ENCODE measurements at places on chromosomes 7 and 10.

- DNase-seq = peak; percentile 27
These were observed 152.9 kb downstream of the SNX10 start for GRCh38 chr7:26444555-26444954.

- no peak for DNase-seq
These were observed 144.4 kb downstream of the ZMYND11 start for GRCh38 chr10:279655-280054.

DNA sequence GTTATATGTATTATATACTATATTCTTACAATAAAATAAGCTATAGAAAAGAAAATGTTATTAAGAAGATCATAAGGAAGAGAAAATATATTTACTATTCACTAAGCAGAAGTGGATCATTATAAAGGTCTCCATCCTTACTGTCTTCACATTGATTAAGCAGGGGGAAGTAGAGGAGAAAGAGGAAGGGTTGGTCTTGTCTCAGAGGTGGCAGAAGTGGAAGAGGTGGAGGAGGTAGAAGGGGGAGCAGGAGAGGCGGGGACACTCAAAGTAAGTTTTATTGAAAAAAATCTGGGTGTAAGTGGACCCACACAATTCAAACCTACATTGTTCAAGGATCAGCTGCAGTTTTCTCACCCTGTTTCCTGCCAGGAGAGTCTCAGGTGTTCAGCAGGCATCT, 28.9 kb upstream of the ERCC6 start:
- no peak for DNase-seq

DNA sequence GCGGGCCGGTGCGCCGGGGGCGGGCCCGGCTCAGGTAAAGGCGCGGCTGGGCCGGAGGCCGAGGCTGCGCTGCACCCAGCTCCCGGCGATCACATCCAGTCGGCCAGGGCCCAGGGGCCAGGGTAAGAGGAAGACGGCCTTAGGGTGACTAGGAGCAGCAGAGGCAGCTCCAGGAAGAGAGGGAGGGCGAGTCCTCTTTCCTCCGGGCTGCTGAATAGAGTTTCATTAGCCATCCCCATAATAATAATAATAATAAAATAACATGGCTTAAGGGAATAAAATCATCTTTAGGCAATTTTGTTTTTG, 44.8 kb upstream of the CDK1 start:
- no peak for DNase-seq

DNA sequence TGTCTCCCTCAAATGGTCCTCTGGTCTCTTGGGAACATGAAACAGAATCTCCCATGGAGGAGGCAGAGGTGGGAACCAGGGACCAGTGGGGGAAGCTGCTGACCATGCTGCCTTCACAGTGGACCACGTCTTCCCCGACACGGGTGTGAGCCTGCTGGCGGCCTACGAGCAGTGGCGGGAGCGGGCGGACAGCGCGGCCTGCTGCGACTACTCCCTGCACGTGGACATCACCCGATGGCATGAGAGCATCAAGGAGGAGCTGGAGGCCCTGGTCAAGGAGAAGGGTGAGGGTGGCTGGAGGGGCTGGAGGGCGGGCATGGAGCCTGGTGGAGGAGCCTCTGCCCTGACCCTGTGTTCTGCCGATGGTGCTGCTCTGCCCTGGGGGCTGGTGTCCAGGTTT, 8.0 kb downstream of the DPYSL4 start:
- DNase-seq = no peak

GRCh38 chr10:28214219-28214618, 88.6 kb downstream of the MPP7 start:
- DNase-seq = no peak

DNA sequence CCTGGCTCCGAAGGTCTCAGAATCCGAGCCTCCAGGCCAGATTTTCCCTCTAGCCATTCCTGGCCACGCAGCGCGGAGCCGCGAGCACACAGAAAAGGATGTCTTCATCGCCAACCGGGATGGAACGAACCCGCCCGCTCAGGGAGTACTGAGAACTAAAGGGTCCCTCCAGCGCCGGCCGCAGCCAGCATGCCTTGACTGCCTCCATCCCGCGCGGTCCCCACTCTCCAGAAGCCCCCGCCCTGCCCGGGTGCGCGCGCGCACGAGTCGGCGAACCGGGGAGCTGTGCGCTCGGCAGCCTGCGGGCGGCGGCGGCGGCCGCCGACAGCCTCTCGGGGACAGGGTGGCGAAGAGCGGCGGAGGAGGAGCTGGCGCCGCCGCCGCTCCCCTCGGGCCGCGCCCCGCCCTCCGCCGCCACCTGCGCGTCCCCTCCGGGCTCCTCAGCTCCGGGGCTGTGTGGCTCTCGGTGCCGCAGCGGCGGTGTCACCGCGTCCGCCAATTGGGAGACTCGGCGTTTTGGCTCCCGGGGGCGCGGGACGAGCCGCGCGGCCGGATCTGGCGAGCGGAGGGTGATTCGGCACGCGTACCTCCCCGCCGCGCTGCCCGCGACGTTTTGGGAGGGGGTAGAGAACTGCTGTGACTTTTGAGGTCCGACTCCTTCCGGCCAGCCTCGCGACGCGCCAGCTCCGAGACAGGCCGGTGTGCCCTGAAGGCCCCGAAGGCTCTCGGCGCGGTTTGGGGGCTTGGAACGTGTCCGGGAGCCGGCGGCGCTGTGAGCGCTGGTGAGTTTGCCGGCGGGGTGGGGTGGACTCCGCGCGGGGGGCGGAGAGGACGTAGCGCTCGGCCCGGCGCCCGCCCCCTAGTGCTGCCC, 453 bp upstream of the GALNT17 start:
- peak; percentile 80 for DNase-seq

DNA sequence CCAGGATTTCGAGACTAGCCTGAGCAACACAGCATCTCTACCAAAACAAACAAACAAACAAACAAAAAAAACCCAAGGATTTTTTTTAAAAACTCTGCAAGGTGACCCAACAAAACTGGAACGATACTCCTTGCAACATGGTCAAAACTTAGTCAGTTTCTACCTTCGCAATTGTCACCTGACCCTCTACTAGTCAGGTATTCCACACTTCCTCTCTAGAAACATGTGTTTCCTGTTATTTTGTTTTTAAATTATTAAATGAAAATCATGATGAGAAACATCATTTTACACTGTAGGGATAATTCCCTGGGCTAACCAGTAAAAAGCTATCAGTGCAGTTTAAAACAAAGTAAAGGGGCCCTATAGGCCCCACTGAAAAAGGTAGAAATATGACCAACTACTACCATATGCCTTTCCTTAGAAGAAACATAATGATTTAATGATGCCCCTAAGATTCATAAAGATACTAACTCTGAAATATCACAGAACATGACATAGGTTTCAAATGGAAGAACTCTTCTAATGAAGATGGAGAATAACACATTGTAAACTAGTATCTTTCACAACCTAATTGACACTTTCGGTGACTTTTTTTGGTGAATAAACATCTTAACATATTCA, 8.7 kb downstream of the BRAF start:
- no peak for DNase-seq

- no peak for DNase-seq
These were observed 41.9 kb upstream of the NXPH1 start for GRCh38 chr7:8391353-8392062.

DNA sequence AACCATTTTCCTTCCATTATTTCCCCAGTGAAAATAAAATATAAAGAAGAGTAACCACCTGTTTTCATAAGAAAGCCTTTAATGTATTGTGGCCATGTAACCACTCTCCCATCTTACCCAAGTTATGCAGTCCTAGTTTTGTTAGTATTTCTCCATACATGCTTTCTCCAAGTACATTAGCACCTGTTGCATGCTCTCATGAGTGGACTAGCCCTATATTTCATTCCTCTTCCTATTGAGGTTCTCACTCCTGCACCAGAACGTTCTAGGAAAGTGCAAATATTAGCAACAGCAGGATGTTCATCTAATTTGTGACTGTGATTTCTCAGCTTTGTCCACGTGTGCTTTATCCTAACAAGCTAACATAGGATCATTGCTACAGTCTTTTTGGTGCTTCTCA, 155.1 kb upstream of the NPVF start:
- no peak for DNase-seq

DNA sequence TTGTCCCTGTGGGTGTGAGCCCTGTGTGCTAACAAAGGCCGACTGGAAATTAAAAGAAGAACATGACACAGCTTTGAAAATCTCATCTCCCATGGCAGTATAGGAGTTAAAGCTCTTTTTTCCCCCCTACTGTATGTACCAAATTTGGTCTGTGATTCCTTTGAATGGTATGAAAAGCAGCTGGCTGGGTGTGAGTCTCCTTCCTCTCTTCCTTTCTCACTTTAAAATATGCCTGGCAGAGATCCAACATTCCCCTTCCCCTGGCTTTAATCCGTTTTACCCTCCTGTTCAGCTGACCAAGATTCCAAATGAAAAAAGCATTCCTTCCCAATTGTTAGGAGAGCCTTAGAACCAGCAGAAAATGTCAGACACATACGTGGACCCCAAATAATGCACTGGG, 225.0 kb upstream of the CELF2 start:
- DNase-seq = no peak

DNA sequence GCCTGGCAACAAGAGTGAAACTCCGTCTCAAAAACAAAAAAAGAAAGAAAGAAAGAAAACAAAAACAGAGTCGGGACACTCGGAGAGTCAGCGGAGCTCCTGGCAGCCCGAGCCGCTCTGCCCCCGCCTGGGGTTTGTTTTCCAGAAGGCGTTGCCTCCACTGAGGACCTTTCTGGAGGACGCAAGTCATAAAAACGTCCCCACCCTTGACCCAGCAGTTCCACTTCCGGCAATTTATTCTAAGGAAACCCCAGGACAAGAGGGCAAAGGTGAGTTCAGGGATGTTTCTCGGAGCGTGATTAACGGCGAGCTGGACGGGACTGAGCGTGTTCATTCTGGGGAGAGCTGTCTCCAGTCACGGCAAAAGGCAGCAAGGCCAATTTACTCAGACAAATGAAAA, 27.0 kb upstream of the SUN1 start:
- no peak for DNase-seq

- DNase-seq = no peak
These were observed 13.4 kb downstream of the EBF3 start for GRCh38 chr10:129950676-129951075.

DNA sequence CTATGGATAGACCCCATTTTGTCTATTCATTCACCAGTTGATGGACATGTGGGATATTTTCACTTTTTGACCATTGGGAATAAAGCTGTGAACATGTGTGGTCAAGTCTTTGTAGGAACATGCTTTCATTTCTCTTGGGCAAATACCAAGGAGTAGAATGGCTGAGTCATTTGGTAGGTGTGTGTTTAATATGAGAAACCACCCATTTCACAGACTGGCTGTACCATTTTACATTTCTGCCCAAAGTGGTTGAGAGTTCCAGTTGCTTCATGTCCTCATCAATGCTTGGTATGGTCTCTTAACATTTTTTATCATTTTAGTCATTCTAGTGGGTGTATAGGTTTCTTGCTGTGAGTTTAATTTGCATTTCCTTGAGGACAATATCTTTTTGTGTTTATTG, 124.9 kb upstream of the RHEB start:
- DNase-seq = no peak

DNA sequence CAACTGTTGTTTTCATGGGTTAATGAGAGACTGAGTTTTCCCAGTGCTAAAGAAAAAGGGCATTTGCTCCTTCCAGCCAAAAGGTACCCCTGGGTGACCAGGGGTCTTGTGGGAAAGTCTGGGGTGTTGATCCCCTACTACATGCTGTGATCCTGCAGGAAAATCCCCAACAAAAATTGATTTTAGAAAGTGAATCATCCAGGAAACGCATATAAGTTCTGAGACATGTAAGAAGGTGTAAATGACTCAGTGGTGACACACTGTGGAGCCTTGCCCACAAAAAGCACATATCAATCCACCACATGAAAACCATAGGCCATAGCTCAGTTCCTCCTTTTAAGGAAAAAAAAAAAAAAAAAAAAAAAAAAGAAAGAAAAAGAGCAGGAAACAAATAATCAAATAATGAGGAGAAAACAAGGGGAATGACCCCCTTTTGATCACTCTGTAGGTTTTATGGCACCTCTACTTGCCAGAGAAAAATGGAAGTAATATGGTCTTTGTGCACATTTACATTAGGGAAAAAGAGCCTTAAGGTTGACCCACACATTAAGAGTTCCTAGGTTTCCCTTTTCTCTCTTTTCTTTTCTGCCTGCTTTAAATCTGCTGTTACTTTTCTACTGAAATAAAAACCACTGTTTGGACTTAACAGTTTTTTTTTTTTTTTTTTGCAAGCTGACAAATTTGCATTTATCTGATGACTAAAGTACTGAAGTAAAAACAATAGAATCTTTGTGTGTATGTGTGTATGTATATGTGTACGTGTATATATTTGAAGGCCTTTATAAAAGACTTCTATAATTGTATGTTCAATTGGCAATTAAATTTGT, 386.0 kb downstream of the KIF20B start:
- DNase-seq = no peak

DNA sequence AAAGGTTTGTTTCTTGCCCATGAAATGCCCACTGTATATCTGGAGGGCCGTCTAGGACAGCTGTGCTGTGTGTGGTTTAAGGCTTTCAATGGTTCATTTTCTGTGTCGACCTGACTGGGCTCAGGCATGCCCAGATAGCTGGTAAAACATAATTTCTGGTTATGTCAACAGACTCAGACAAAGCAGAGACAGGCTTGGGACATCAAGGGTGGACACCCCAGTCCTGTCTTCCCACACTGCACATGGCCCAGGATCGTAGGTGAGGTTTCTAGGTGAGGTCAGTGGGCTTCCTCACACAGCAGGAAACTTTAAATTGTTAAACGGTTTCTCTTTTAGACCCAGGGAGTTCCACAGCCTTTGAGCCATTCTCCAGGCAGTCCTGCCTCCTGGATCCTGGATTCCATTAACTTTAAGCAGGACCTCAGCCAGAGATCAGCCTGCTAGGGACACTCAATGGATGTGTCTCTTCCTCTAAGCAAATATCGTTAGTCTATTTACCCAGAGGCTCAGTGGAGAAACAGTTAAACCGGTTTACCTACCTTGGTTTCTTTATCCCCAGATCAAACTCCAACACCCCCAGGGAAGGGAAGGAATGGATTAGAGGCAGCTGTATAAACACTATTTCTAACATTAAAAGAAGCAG, 66.4 kb downstream of the ST8SIA6 start:
- peak; percentile 14 for DNase-seq

GRCh38 chr7:73715648-73716317, 3.7 kb downstream of the STX1A start:
- DNase-seq = peak; percentile 98

GRCh38 chr7:1709281-1709680, 39.2 kb downstream of the ELFN1 start:
- DNase-seq = no peak

DNA sequence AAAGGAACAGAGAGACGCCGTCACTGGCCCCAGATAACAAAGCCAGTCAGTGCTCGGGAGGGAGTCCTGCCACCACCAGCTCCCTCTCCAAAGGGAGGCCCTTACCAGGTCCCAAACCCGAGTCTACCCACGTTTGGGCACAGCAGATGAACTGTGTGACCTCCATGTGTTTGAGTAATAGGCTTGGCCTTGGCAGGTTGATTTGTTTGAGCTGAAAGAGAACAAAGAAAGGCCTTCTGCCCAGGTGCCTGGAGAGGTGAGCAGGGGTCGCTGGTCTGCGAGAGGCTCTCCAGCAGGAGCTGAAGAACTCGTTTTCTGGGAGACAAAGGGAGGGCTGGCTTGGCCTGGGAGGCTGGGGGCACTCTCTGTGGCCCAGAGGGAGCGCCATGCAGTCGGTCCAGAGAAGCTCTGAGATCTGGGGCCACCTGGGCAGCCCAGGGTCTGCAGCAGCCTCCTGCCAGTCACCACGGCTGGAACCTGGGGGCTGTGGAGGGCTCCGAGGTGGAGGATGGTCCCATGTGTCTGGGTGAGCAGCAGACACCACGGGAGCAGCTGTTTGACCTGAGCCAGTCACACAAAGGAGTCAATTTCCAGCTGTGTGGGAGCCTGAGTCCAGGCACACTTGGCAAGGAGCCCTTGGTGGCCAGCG, 99.7 kb downstream of the PAXIP1 start:
- no peak for DNase-seq

- DNase-seq = no peak
These were observed 6.1 kb upstream of the RBM33 start for GRCh38 chr7:155638366-155638765.

Data from NCI-H69 (cell line).